ENCODE measurements at places on chromosomes 1 and 21.

DNA sequence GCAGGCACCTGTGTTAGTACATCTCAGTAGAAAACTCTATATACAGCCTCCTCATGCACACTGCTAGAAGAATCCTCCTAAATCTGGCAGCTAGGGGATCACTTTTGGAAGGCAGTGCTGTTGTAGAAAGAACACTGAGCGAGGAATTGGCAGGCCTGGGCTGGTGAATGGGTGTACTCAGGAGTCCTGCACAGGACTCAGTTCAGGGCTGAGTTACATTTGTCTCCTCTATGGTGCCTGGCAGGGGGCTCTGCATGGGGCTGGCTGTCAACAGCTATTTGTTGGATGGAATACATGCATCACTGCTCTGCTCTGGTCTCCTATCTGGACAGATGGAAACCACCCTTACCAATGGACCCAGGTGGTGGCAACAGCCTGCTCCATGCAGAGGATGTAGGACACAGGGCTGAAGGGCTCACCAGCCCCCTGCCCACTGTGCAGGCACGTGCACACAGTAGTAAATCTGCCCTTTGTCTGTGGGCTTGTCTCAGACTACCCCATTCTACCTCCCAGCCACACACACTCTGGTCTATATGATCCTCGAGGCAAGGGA is 74.2 kb downstream of the LRIG2 start:
- DNase-seq = no peak

GRCh38 chr1:9472386-9473031 is 66.8 kb upstream of the SLC25A33 start:
- no peak for DNase-seq

- DNase-seq = no peak
These were observed 196.9 kb downstream of the TTLL7 start for GRCh38 chr1:83802023-83802422.

DNA sequence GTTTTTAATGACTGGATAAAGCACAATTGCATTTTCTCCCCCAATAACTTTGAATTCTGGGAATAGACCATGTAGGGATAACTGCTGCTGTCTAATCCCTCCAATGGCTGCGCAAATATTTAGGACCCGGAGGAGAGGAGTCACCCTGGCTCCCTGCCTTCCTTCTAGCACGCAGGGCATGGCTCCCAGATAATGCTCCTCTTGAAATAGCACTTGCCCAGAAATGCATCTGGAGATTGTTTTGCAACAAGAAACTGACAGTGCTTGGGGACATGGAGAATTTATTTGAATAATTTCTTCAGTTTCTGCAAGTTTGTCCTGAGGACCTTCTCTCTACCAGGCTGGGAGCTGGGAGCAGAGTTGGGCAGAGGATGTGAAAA is 83.5 kb downstream of the MAN1C1 start:
- DNase-seq = no peak

- DNase-seq = no peak
These were observed 1.7 kb downstream of the ATP1B1 start for GRCh38 chr1:169108223-169108622.

DNA sequence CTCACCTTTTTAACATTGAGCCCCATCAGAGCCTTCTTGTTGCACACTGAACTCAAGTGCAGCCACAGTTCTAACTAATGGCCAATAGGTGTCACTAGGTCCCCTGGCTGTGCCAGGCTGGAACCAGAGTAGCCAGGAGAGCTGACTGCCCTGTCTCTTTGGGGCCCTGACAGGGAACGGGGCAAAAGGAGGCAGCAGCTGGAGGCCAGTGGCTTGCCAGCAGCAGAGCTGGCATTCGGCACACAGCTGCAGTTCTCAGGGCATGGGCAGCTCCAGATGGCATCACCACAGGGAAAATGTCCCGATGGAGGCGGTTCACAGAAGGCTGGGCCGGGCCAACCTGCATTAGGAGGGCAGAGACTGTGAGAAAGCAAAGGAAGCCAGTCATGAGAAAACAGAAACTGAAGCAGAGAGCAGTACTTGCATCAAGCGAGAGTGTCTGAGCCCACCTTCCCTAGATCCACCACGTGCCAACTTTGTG is 188.6 kb downstream of the FCRL5 start:
- no peak for DNase-seq

DNA sequence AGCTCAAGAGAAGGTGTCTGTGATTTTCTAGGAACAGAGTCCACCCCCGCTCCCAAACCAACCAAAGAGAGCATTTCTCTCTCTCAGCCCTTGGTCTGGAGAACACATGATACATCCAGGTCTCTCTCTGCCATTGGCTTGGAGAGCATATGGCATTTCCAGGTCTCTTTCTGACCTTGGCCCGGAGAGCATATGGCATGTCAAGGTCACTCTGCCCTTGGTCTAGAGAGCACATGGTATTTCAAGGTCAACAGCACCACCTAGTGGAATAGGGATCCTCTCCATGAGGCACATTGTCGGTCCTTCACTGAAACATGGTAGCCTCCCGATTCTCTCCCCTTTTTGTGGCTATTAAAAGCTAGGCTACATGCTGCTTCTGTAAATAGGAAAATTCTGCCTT is 437.7 kb upstream of the OLFM3 start:
- no peak for DNase-seq

DNA sequence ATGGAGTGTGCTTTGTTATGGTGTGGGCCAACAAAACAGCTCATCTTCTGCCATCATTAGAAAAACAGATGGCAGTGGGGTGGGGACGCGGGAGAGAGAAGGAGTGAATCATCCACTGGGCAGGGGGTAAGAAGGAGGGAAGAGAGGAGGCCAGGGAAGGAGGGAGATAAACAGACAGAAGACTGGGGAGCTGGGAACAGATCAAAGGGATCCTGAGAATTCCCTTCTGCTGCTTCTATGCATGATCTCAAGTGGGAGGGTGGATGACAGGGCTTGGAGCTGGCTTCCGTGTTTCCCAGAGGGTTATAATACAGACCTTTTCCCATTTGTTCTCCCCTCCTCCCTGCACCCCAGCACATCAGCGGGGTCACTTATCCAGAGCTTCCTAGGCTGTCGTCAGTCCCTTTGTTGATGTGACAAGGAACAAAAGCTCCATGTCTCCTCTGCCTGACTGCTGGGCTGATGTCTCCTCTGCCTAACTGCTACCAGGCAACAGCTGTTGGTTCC is 338.6 kb downstream of the PAPPA2 start:
- no peak for DNase-seq

GRCh38 chr1:225319871-225320270 is 108.0 kb downstream of the LBR start:
- no peak for DNase-seq

DNA sequence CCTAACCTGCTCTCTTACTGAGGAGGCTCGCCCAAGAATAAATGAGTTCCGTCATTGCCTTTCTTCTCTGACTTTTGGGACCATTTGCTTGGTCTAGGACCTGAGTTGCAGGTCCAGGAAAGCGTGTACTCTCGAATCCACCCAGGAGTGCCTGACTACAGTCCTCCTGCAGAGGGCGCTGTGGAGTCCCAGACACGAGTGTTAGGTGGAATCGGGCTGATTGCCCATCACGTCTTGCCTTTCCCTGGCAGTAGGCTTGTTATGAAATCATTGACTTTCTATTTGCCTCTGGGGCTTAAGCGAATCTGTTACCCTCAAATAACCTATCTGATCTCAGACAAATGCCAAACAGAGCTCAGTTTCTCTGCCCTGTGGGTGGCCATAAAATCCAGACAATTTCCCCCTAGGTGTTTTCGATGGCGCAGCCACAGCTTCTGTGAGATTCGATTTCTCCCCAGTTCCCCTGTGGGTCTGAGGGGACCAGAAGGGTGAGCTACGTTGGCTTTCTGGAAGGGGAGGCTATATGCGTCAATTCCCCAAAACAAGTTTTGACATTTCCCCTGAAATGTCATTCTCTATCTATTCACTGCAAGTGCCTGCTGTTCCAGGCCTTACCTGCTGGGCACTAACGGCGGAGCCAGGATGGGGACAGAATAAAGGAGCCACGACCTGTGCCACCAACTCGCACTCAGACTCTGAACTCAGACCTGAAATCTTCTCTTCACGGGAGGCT is at the start of gene IL20:
Gene IL20 (plus strand): TSS at position 685 of the 733 bp plus-strand sequence. CDS start 230 bp downstream, outside the sequence.
- DNase-seq = peak; percentile 84

- no peak for DNase-seq
These were observed 4.9 kb downstream of the SMYD2 start for GRCh38 chr1:214285610-214286440.

DNA sequence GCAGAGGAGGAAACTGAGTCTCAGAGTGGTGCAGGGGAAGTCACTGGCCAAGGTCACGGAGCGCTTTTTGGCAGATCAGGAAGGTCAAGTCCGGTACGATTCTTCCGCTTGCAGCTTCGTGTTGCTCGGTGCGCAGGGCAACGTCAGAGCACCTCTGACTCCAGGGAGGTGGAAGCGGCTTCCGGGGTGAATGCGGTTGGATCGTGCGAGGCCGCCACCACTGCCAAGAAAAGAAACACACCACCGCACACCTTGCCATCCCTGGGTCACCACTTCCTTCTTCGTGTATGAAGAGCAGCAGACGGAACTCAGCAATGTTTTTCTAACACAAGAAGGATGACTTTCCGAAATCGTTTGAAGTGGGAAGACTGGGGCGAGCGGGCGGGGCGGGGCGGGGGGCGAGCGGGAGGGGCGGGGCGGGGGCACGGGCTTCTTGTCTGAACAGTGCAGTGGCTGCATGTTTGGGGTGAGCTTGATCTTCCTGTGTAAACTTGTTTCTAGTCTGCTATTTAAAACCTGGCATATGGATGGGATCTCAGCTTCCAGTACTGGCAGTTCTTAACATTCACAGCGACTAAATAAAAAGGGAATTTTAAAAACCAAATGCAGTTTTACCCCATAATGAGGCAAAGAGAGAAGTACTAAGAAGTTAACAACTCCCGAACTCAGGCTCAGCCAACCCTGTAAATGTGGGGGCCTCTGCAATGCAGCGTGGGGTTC is 300.0 kb downstream of the RRAGC start:
- peak; percentile 79 for DNase-seq

GRCh38 chr1:221801251-221801661 is 59.4 kb upstream of the DUSP10 start:
- no peak for DNase-seq

Data from activated CD4-positive, CD25-positive, alpha-beta regulatory T cell treated with anti-CD3 and anti-CD28 coated beads, Interleukin-2, amount 50 U/mL, for 72 hours (primary cell).